ENCODE measurements at places on chromosomes 7 and 10.

- DNase-seq = no peak
These were observed 17.0 kb upstream of the BAG3 start for GRCh38 chr10:119634219-119634544.

DNA sequence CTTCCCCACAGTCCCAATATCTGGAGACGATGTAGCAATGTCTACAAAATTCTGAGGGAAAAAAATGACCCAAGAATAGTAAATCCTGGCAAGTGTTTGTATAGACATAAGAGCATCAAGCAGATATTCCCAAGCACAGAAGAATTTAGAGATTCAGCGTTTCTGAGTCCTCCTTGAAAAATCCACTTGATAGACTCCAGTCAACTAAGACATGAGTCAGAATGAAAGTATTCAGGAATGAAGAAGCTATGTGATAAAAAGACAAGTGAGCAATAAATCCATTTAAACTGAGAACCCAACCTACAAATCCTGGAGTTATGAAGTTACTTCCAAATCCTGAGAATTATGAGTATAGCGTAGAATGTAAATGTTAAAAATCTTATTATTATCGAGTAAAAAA is 86.1 kb upstream of the NPY start:
- no peak for DNase-seq

DNA sequence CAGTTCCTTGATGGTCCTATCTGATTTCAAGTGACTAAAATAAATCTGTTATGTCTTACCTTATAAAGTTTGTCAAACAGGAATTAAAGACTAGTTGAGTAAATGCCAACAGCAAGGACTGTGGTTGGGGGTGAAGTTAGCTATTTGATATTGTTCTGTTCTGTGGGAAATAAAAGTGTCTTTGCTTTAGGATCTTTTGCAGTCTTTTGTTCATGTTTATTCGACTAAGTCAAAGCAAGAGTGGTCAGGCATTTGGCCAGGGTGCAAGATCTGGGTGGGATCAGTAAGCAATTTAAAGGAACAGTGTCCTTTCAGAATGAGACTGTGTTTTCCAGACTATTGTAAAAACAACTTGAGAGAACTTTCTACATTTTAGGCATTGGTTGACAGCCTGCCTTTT is at the start of gene COL28A1:
TSS of gene COL28A1 (minus strand) at position 183 of the 400 bp plus-strand sequence. CDS start 2,998 bp downstream, outside the sequence.
- no peak for DNase-seq

GRCh38 chr10:124520558-124521428 is 59.2 kb downstream of the LHPP start:
- DNase-seq = no peak
